ENCODE measurements at places on chromosomes 4 and X. TPM values are rescaled to one million over a fixed set of nuclear protein-coding genes. Genes with fewer than 3 reads are reported as not detected.

The CTAG1A gene
- not detected for polyA plus RNA-seq

- no peak for DNase-seq
Measured at GRCh38 chr4:102598086-102598761, 97.1 kb downstream of the NFKB1 start.

DNA sequence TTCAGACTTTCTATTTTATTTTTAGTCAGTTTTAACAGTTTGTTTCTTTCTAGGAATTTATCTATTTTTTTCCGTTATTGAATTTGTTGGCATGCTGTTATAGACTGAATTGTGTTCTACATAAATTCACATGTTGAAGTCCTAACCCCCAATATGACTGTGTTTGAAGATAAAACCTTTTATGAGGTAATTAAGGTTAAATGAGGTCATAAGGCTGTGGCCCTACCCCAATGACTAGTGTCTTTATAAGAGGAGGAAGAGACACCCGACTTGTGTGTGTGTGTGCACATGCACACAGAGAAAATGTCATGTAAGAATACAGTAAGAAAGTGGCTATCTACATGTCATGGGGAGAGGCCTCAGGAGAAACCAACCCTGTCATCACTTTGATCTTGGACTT, 146.3 kb downstream of the BRWD3 start:
- no peak for DNase-seq

DNA sequence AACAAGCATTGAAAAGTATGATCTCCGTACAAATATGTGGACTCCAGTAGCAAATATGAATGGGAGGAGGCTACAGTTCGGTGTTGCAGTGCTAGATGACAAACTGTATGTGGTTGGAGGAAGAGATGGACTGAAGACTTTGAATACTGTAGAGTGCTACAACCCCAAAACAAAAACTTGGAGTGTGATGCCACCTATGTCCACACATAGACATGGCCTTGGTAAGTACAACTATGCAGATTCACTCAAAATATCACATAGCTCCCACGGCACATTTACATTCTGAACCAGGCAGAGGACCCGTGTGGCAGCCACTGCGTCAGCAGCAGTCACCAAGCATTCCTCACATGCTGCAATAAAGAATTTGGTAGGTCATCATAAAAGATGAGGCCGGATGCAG, 41.3 kb downstream of the KLHL5 start:
- DNase-seq = no peak

Measured in AG04450 (cell line).